CMK (cell line): ENCODE measurements at places on chromosomes 12 and 14.

- DNase-seq: no peak
These were observed 1176.1 kb downstream of the LRFN5 start for GRCh38 chr14:42782754-42783153.

- no peak for DNase-seq
These were observed 1082.9 kb downstream of the BCL11B start for GRCh38 chr14:98189062-98189461.

GRCh38 chr12:9642606-9643265 is 26.8 kb upstream of the CLEC2D start:
- no peak for DNase-seq

DNA sequence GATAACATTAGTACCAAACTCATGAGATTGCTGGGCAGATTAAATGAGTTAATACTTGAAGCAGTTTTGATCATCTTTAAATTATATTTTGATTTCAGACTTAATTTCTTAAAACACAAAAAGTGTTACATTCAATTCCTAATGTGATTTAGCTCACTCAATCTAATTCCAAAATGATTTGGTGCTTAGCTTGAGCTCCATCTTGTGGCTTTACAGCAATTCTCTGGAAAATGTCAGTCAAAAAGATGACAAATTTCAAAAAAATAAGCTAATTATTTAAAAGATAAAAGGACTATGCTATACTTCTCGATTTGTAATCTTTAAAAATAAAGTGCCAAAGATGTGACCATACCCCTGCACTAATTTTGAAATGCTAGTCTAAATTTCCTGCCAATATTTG is 10.1 kb downstream of the LLPH start:
- no peak for DNase-seq

DNA sequence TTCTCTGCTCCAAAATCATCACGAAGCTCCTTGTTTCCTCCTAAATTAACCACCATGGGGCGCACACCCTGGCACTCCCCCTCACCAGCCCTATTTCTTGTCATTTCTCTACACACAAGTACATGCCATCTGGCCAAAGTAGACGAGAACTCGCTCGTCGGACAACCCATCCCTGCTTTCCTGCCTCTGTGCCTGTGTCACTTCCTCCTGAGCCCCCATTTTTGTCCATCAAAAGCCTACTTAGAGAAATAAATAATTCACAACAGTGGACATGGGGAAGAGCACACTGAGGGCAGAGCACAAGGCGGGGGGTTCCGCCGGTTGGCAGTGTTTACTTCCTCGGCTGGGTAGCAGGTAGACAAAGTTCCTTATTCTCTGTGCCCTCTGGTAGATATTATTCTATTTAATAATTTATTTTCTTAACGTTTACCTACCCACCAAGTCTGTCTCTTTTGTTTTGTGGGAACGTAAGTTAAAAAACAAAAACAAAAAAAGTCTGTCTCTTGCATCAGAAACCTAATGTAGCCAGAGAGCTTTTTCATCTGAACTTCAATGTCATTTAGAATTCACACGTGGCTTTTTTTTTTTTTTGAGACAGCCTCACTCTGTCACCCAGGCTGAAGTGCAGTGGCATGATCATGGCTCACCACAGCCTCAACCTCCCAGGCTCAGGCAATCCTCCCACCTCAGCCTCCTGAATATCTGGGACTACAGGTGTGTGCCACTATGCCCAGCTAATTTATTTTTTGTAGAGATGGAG is 6.0 kb downstream of the VPS37B start:
- no peak for DNase-seq

DNA sequence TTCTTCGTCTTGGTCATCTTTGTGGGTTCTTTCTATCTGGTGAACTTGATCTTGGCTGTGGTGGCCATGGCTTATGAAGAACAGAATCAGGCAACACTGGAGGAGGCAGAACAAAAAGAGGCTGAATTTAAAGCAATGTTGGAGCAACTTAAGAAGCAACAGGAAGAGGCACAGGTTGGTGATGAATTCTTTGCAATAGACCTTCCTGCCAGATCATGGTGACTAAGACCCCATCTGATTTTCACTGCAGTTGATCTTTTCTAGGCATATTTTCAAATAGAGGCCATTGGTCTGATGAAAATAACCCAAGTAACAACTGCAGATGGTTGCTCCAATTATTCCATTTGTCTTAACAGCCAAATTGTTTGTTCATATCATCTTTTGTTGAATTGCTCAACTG is 114.4 kb downstream of the SCN8A start:
- no peak for DNase-seq

GRCh38 chr12:14665354-14666348 is 30.7 kb downstream of the GUCY2C start:
- DNase-seq: no peak

DNA sequence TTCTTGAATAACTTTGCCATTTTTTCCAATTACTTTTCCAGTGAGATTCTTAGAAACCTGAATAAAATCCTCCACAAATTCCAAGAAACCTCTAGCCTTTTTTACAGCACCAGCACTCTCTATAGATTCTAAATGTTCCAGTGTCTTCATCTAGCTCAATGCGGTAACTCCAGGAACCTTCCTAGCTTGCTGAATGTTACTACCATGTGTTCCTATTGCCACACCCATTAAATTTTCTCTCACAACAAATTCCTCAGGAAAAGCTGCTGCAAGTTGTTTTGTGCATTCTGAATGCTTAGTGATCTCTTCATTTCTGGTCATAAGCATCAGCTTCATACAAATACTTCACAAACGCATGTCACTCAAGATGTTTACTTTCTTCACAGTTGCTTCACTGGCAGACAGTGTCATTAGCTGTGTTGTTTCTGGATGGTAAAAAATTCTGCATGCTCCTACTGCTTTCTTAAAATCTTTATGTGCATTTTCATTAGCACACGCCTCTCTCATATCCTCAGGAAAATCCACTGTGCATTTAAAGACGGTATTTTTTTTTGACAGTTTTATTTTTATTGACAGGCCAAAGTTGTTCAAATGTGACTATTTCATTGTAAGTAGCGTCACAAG is 106.7 kb downstream of the PPHLN1 start:
- DNase-seq: no peak

- DNase-seq: no peak
These were observed 36.3 kb upstream of the PLEKHA5 start for GRCh38 chr12:19093218-19093617.

GRCh38 chr12:30117483-30117882 is 333.7 kb upstream of the TMTC1 start:
- DNase-seq: no peak

DNA sequence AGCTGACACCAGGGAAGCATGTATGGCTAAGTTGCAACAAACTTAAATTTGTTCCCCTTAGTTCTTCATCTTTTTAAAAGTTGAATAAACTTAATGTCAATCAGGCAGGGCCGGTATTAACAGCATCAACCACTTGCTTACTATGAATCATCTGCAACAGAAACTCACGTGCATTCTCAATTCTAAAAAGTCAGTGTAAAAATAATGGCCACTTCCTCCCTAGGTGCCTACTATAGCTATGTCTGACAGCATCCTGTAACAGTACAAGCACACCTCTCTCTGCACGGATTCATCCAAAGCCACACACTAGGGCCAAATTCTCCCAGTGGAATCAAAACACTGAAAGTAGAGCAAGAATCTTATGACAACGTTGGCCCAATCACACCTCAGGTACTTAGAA is 48.6 kb downstream of the PPP1R36 start:
- DNase-seq: no peak

DNA sequence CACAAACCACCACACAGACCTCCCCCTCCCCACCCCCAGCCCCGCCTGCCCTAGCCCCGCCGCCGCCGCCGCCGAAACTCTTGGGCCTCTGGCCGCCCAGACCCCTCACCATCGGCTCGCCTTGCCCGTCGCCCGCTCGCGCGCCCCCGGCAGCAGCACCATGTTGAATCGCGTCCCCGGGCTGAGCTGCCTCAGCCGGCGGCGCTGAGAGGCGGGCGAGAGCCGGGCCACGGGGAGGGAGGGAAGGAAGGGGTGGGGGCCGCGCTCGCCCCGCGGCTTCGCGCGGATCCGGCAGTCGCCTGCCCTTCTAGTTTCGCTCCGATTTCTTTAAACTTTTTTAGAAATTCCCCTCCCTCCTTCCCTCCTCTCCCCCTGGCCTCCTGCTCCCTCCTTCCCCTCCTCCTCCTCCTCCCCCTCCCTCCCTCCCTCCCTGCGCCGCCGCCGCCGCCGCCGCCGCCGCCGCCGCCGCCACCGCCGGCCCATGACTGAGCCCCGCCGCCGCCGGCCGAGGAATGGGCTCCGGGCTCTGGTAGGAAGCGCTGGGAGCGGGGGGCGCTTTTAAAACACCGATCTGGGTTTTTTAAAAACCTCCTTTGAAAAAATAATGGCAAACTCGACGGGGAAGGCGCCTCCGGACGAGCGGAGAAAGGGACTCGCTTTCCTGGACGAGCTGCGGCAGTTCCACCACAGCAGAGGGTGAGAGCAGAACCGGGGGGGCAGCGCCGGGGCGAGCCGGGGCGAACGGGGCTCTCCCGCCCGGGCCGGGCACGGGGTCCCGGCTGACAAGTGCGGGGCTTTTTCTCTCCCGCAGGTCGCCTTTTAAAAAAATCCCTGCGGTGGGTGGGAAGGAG is at the start of gene ARID2:
TSS of gene ARID2 (plus strand) at position 474 of the 851 bp plus-strand sequence. CDS start at position 605, 131 bp downstream.
- no peak for DNase-seq

- DNase-seq: no peak
These were observed 2.1 kb downstream of the BICD1 start for GRCh38 chr12:32108787-32109186.

DNA sequence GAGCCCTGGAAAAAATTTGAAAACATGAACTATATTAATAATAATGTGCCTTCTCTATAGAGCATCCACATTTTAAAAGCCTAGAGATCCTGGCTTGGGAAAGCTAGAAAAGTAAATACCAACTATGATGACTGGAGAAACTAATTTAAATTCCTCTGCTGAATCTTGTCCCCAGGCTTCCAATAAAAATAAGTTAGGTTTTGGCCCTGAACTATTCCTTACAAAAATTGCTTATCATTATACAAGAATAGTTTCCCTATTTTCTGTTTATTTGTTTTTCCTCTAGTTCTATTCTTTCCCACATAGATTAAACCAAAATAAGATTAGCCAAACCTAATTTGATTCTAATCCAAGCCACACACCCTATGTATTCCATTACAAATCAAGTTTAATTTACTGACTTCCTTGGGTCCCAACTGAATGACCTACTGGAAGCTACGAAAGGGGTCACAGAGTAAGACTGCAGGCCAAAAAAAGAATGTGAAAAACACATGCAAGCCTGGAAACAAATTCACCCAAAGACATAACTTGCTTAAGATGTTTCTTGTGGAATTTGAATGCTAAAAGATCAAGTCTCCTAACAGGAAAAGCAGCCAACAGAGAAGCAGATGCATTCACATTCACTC is 133.0 kb downstream of the PAWR start:
- DNase-seq: no peak

DNA sequence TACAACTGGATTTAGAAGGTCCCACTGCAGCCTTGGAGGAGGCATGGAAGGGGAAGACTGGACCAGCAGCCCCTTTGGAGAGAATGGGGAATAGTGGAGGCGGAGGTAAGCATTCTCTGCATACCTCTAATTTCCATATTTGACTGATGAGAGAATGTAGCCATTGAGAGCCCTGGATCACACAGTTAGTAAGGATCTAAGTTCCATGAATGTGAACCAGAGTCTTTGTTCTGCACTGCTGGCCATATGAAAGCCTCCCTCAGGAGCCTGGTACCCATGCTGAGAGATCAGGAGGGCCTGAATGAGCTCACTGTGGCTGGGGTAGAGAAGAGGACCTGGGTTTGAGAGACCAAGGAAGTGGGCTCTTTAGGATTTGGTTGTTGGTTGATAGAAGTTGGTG is 192.1 kb downstream of the TMEM132C start:
- DNase-seq: no peak

DNA sequence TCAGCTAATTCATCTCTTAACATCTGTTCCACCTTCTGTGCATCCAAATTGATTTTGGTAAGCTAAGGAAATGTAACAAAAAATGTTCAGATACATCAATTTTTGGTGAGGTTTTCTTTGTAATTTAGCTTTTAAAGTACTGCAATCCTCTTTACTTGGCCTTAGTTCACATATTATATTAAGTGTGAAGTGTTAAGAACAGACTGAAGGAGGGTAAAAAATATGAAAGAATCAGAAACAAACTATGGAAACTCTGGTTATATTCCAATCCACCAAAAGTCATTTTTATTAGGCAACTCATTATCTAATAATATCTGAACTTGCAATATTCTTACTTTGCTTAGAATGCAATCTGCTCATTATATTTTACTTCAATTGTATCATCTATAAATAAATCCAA is 49.1 kb downstream of the CEP290 start:
- no peak for DNase-seq

- no peak for DNase-seq
These were observed 93.9 kb downstream of the PLBD1 start for GRCh38 chr12:14473707-14474287.

DNA sequence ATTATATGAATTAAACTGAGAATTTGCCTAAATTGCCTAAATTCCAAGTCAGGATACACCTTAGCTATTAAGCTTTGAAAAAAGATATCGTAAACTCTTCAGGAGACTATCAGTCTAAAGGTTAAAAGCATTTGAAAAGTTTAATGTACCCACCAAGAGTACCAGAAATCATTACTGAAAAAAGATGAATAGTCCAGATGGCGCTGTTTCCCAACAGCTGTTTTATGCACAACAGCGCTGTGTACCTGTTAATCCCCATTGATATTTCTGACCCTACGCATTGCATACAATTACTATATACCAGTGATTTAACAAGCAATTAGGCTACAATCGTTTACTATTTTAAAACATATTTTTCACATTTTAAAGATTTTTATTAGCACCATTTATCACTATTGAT is 185.0 kb downstream of the PLCZ1 start:
- DNase-seq: no peak

GRCh38 chr12:53844994-53845844 is 93.4 kb upstream of the HOXC13 start:
- DNase-seq: no peak

GRCh38 chr12:58310809-58311622 is 369.6 kb downstream of the ATP23 start:
- DNase-seq: no peak

- DNase-seq: no peak
These were observed 14.0 kb downstream of the TMEM30B start for GRCh38 chr14:61266891-61267740.

DNA sequence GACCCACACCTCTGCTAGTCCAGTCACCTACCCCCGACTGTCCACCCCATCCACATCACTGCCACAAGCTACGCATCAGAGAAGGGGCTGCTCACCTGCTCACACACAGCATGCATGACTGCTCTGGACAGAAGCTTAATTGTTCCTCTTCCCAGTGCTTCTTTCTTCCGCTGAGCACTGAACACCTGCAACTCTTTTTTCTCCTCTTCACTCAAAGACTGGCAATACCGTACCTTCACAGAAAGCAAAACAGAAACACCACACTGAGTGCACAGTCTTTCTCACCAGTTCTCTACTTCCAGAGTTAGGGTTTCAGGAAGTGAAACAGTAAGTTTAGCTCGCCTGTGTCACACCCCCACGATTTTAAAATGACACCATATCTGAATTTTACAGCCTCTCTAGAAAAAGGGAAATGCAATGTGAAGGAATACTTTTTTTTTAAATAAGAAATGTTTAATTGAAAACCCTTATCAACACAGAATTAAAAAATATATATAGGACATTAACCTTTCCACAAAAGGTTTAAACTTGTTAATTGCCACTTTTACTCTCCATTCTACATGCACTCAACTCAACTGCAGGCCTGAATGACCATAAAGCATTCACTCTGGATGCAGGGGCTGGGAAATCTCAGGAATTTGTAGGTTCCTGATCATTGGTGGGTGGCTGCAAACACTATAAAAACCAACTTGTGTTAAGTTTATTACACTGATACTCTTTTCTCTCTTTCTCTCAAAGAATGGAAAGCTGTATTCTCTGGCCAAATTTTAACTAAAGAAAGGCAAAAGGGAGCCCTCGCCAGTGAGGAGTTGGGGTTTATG is 120.0 kb downstream of the PRICKLE1 start:
- DNase-seq: no peak

- DNase-seq: no peak
These were observed 147.0 kb upstream of the FRMD6 start for GRCh38 chr14:51504669-51505068.
